ENCODE measurements at places on chromosomes 1 and 21.

DNA sequence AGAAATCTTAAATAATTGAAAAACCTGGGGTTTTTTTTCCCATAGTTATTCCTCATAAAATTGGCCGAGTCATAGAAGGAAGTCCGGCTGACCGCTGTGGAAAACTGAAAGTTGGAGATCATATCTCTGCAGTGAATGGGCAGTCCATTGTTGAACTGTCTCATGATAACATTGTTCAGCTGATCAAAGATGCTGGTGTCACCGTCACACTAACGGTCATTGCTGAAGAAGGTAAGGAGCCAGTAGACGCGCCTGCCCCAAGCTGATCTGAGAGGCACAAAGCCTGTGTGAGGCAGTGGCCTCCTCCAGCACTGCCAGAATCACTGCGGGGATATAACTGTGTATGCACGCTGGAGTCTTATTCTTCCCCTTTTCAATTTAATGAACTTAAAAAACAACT lies 100.3 kb downstream of the PHTF1 start:
- no peak for DNase-seq

GRCh38 chr1:69363236-69363635 lies 204.5 kb upstream of the LRRC7 start:
- no peak for DNase-seq

- no peak for DNase-seq
These were observed 2.5 kb upstream of the COG2 start for GRCh38 chr1:230639714-230640209.

GRCh38 chr1:31814041-31814511 lies 1.7 kb downstream of the SPOCD1 start:
- DNase-seq, result no peak

- no peak for DNase-seq
These were observed 59.8 kb downstream of the LPAR3 start for GRCh38 chr1:84833194-84833593.

DNA sequence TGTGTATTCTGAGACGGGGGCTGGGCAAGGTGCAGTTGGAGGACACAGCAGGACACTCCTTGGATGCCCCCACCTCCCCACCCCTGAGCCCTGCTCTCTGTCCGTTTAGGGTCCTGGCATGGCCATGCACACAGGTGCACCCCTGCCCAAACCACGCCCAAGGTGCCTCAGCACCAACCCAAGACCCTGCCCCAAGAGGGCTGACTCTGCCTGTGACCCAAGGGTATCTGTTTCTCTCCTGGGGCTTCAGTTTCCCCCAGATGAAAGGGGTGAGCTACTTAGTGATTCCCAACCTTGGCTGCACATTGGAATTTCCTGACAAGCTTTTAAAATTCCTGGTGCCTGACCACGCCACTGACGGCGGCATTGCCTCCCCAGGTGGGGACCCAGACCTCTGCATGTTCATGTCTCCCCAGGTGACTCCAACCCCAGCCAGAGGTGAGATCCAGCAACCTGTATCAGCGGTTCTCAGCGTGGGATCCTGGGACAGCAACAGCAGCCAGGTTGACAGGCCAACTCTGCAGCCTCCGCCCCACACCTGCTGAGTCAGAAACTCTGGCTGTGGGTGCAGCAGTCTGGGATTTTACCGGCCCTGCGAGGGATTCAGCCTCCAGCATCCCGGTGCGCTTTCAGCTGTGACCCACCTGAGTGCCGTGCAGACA lies 483.4 kb downstream of the NPHP4 start:
- no peak for DNase-seq

GRCh38 chr1:231527586-231528171 lies 790 bp upstream of the TSNAX start:
- DNase-seq, result no peak

- DNase-seq, result no peak
These were observed 53.2 kb downstream of the STX6 start for GRCh38 chr1:180969434-180969833.

GRCh38 chr1:182383037-182383661 lies 8.4 kb downstream of the GLUL start:
- no peak for DNase-seq

DNA sequence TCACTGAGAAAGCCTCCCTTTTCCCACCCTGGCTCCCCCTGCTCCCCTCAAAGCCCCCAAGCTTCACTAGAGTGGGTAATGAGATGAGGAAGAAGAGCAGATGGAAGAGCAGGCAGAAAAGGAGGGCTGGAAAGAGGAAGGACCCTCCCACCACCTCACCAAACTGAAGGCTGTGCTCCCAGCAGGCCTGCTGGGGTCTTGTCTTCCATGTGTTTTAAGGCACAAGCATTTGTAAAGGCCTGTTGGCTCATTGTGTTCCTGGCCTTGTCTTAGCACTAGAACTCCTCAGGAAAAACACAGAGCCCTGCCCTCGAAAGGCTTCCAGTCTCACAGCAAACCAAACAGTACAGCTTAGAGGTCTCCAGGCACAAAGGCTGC lies 51.5 kb downstream of the TOMM20 start:
- no peak for DNase-seq

DNA sequence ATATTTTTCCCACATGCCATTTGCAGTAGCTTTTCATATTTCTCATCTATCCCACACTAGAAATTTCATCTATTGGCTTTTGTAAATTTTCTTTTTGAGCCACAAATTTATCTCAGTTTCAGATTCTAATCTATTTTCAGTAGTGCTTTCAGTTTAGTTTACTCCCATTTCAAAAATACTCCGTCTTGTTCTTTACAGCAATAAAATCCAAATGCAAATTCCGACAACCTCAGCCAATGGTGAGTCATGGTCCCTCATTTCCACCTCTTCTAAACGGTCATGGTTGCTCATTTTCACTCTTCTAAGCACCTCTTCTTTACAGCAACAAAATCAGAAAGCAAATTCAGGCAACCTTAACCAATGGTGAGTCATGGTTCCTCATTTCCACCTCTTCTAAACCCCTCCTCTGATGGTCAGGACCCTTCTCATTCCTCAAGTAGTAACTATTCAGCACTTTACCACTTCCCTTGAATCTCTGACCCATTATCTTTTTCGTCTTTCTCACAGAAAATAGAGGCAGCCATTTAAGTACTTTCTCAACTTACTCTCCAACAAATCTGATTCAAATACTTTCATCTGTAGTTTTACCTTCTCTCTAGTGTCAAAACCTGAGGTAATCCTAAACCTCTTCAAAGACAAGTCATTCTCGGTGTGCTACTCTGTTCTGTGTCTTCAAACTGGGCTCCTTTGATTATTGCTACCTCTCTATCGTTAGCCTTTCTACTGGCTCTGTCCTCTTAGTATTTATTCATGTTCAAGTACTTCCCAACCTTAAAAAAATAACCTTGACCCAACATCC lies 34.4 kb downstream of the C21orf91 start:
- DNase-seq, result peak; percentile 14

GRCh38 chr1:196976278-196976677 lies 1.1 kb upstream of the CFHR5 start:
- no peak for DNase-seq

DNA sequence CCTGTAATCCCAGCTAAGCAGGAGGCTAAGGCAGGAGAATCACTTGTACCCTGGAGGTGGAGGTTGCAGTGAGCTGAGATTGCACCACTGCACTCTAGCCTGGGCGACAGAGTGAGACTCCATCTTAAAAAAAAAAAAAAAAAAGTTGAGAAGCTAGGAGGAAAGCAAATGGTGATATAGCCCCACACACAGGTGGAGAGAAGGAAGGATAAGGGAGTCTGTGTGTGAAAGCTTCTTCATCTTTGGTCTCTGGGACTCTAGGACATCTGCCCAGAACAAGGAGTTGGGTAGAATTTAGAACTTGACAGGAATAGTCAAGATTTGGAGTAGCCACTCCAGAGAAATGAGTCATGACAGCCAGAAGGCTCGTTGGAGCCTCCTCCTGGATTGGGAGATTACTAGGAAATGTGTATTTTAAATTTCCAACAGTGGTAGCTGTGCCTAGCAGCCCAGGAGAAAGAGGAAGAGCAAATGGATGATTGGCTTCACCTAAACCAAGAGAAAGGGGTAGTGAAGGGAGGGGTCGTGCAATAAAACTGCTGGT lies 19.9 kb downstream of the NPL start:
- no peak for DNase-seq

- DNase-seq, result no peak
These were observed 107.2 kb downstream of the GLIS1 start for GRCh38 chr1:53631622-53632310.
